ENCODE measurements at places on chromosomes 7 and 10. TPM values are rescaled to one million over a fixed set of nuclear protein-coding genes. Genes with fewer than 3 reads are reported as not detected.

The EPHB6 gene
- total RNA-seq, result not detected

The SP8 gene
- total RNA-seq, result not detected

The IFIT1B gene
- total RNA-seq, result 0.78 TPM

The SAMD9 gene
- 28.8 TPM for total RNA-seq

The MACC1 gene
- total RNA-seq, result 30.4 TPM

The HOXA13 gene
- 0.07 TPM for total RNA-seq

The TMEM213 gene
- total RNA-seq, result not detected

The APBB1IP gene
- total RNA-seq, result 34.7 TPM

The ADRB1 gene
- total RNA-seq, result not detected

The CRCP gene
- total RNA-seq, result 22.6 TPM

The NODAL gene
- not detected for total RNA-seq
